ENCODE measurements at places on chromosomes 13 and 19.

DNA sequence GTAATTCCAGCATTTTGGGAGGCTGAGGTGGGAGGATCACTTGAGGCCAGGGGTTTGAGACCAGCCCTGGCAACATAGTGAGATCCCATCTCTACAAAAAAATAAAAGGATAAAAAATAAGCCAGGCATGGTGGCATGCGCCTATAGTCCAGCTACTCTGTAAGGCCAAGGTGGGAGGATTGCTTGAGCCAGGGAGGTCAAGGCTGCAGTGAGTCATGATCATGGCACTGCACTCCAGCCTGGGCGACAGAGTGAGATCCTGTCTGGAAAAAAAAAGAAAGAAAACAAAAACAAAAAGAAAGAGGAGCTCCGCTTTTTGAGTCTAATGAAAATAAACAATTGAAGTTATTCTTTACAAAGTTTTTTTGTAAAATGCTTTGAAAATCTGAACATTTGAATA is 326.2 kb downstream of the GPC5 start:
- no peak for DNase-seq

GRCh38 chr13:43767341-43767931 is 19.3 kb downstream of the ENOX1 start:
- DNase-seq: peak; percentile 21

DNA sequence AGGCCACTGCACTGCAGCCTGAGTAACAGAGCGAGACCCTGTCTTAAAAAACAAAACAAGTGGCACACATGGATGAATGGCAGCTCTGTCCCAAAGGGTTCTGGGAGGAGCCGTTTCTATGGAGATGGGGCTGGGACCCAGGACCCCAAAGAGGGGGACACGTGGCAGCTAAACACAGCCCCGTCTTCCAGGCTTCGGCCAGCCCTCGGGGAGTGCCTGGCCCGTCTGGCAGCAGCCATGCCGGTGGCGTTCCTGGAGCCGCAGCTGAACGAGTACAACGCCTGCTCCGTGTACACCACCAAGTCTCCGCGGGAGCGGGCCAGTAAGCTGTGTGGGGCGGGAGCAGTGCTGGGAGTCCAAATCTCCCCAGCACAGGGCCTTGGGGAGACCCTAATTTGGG is 82.4 kb downstream of the RYR1 start:
- DNase-seq: no peak

GRCh38 chr13:102327119-102327617 is 74.7 kb downstream of the FGF14 start:
- no peak for DNase-seq

- no peak for DNase-seq
Observed at GRCh38 chr19:6105444-6105843, 4.9 kb downstream of the RFX2 start.

- DNase-seq: no peak
Observed at GRCh38 chr19:44571830-44572580, 41.4 kb upstream of the IGSF23 start.

DNA sequence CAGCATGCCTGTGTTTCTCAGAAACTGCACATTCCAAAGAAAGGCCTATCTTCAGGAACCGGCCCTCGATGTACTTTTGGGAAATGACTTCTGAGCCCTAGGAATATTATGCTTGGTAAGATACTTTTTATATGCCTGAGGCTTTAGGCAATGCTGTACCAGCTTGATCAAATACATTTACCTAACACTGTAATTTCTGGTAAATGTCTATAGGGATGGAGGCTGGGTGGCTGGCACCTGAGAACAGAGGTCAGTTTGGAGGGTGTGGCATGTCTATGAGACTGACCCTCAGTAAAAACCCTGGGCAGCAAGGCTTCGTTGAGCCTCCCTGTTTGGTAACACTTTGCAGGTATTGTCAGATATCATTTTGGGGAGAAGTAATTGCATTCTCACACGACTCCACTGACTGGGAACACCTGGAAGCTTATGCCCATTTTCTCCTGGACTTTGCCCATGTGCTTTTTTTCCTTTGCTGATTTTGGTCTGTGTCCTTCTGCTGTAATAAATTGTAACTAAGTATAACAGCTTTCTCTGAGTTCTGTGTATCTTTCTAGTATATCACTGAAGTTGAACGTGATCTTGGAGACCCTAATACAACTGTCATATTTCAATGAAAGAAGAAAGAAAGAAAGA is 1339.1 kb downstream of the OLFM4 start:
- no peak for DNase-seq

GRCh38 chr13:92512852-92513251 is 713.8 kb upstream of the GPC6 start:
- no peak for DNase-seq

- DNase-seq: no peak
Observed at GRCh38 chr19:51324167-51324481, 12.7 kb downstream of the IGLON5 start.

DNA sequence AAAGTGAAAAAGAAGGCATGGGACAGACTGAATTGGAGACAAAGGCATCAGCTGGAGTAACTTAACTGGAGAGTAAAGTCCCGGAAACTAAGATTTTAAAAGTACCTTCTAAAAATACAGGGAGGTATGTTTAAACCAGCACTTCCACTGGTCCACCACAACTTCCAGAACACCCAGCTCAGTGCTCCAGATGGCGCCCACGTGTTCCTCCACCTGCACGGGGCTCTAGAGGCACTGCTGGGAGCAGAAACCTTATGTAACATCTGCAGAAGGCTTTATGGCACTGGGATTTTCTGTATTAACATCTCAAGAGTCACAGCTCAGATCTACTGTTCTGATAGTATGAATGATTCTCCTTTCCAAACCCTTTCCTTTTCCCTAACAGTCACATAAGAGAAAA is 252.1 kb downstream of the DCLK1 start:
- no peak for DNase-seq

- DNase-seq: no peak
Observed at GRCh38 chr13:78602561-78603239, 652 bp downstream of the POU4F1 start.

DNA sequence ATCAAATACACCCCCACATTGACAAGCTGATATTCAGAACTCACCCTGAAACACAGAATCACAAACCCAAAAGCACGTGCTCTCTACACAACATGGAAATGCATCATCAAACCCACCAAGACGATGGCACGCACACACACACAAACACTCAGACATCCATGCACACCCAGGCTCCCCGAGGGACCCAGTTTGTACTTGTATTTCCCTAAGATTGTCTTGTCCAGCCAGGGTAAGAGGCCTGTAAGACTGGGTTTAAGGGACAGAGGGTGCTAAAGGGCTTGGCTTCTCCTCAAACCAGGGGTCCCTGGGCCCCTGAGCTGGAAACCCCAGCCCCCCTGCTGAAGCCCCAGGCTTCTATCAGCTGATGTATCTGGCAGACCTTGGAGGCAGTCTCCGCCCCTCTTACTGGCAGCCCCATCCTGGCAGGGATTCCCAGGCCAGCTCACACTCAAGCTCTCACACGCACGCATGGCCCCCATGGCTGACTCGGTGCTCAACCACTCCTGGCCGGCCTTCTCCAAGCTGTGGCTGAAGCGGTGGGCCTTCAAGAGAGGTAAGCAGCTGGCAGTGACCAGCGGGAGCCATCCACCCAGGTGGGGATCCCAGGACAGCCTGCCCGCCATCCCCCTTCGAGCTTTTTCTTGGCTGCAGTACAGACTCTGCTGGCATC is 6.5 kb downstream of the ARHGEF18 start:
- DNase-seq: no peak

GRCh38 chr13:98349731-98350305 is 172.7 kb upstream of the RNF113B start:
- no peak for DNase-seq

DNA sequence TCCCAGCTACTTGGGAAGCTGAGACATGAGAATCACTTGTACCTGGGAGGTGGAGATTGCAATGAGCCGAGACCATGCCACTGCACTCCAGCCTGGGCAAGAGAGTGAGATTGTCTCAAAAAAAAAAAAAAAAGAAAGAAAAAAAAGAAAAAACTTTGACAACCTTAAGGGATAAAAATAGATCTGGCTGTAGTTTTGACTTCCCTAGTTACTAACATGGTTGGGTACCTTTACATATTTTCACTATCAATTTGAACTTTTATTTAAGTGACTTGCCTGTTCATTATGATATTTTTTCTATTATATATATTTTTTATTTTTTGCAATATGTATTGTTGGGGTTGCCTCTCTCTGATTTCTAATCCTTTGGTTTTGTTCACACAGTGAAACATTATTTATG is 8.4 kb upstream of the ZNF235 start:
- no peak for DNase-seq
